ENCODE measurements at places on chromosomes 7 and 10. TPM values are rescaled to one million over a fixed set of nuclear protein-coding genes. Genes with fewer than 3 reads are reported as not detected.

Gene BEND7
- total RNA-seq, result 12.9 TPM

Gene ANKRD2
- total RNA-seq, result 0.27 TPM

Gene GNGT1
- total RNA-seq, result not detected

Gene TEX36
- total RNA-seq, result not detected

All from thoracic aorta endothelial cell (primary cell).